T-helper 9 cell (primary cell): ENCODE measurements at places on chromosomes 11 and 22.

DNA sequence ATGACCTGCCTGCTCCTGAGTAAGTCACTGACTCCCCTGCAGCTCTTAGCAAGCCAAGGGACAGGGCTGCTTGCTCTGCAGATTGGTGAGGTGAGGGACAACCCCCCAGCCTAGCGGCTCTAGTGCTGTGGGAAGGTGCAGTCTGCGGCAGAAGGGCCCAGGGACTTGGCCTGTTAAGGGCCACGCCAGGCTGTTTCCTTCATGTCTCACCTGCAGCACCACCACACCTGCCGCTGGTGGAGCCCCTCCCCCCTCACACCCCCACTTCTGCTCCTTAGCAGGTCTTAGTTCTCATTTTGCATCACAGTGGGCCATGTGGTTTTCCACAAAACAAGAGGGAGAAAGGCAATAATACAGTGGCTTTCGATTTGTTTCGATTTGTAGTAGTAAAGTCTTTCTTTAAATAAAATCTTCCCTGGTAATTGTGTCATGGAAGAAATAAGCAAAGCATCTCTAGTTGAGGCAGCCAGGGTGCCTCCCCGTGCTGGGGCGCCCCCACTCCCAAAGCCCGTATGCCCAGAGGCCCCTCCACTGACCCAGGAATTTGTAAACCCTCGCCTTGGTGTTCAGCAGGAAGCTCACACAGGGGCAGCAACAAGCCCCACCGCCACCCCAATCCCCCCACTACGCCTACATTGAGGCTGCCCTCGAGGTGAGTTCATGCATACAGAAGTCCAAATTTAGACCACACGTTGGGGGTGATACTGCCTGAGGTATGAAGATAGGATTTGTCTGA lies 86.5 kb upstream of the CLDN5 start:
- no peak for DNase-seq

DNA sequence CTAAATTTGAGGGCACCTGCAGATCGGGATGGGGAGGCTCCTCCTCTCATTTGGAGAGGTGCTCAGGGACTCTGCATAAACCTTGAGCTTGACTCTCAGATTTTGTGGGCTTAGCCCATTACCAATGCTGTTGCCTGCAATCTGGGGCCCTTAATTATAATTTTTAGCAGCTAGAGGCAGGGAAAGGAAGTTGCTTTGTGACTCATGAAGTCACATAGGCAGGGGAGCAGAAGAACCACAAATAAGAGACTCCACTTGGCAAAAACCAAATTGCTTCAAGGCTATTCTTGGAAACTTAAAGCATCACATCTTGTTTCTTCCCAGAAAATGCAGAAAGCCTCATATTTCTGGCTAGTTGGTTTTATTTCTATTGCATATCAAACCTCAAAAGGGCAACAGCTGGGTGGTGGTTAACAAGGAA lies 46.9 kb downstream of the MICAL2 start:
- DNase-seq, result no peak

- DNase-seq, result no peak
These were observed 17.0 kb upstream of the MMP12 start for GRCh38 chr11:102891736-102892135.

- DNase-seq, result no peak
These were observed 21.7 kb downstream of the PTPN5 start for GRCh38 chr11:18769802-18770456.

DNA sequence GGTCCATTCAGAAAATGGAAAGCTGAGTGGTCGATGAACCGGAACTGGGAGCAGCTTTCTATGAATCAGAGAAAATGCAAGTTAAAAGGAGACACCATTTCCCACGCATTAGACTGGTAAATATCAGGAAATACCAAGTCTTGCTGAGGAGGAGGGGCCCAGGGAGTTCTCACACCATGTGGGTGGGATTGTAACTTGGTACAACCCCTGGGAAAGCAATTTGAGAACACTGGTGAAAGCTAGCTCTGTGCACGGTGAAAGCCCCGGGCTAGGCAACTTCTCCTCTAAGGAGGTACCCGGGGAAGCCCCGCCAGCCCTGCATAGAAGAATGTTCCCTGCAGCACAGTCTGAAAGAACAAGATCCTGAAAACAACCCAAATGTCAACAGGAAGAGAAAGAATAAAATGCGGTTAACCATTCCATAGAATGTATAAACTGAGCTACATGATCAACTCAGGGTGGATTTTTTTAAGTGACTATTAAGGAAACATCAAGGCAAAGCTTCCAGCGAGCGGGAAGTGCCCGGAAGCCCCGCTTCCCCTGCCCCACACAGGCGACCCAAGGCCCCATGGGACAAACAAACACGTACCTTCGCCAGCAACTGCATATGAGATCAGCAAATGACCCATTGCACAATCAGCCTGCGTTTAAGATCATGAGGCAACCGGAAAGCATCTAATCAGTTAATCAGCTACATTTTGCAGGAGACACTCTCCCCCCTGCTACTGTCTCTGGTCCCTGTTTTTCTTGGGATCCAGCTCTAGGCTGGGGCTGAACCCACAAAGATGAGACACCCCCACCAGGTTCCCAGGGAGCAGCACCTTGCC lies 11.3 kb downstream of the SHANK2 start:
- DNase-seq, result no peak

DNA sequence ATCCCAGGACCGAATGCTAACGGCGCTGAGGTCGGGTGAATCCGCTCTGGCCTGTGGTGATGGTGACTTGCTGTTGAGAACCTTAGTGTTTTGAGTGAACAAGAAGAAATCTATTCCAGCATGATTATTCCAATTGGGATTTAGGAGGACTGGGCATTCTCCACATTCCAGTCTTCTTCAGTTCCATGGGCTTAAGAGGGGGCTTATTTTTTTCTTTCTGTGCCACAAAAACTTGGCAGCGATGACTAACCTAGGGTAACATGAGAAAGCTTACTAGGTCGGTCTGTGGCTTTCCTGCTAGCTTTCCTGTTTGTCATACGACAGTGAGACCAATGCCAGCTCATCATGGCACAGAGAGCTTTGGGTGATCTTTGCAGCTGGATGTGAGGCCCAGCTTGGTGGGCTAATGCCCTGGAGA lies 62.9 kb upstream of the ATXN10 start:
- no peak for DNase-seq

DNA sequence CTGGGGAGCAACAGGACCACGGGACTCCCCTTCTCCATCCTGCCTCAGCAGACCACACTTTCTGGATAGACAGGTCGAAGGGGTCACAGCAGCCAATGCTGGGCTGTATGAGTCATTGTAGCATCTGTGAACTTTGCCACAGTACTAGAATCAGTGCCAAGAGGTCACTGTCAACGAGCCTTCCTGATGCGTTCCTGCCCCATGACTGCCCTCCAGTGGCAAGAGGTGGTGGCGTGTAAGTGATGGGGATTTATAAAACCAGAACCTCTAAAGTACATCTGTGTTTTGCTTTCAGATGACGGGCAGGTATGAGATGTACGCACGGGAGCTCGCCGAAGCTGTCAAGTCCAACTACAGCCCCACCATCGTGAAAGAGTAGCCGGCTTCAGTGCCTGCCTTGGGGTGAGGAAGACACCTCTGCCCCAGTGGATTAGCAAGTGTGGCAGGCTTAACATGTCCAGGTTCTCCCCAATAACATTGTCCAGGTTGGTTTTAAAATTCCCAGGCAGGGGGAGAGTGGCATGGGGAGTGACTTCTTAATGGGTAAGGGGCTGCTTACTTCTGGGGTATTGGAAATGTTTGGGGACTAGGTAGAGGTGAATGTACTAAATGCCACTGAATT lies 29.4 kb downstream of the GUCD1 start:
- DNase-seq, result peak; percentile 60

- no peak for DNase-seq
These were observed 397 bp downstream of the OR52N2 start for GRCh38 chr11:5809122-5809519.

DNA sequence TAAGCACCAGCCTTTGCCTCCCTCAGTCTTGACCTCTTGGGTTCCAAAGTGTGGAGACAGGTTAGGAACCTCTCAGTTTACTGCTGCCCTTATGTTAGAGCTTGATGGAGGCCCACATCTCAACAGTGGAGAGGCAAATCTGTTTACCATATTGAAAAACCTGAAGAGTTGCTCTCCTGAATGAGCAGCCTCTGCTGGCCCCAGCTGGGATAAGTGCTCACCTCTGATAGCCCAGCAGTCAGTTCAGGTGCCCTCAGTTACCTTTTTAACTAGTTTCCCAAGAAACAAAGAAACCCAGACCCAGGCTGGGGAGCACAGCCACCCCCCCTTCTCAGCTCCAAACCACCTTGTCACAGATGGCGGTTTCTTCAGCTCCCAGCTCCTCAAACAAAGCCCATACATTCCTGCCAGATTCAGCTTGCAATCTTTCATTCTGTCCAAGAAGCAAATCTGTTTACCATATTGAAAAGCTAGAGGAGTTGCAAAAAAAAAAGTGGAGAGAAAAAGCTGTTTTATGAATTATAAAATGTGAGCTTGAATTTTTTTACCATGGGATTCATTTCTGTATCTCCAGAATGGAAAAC lies 57.2 kb downstream of the PPFIBP2 start:
- no peak for DNase-seq

DNA sequence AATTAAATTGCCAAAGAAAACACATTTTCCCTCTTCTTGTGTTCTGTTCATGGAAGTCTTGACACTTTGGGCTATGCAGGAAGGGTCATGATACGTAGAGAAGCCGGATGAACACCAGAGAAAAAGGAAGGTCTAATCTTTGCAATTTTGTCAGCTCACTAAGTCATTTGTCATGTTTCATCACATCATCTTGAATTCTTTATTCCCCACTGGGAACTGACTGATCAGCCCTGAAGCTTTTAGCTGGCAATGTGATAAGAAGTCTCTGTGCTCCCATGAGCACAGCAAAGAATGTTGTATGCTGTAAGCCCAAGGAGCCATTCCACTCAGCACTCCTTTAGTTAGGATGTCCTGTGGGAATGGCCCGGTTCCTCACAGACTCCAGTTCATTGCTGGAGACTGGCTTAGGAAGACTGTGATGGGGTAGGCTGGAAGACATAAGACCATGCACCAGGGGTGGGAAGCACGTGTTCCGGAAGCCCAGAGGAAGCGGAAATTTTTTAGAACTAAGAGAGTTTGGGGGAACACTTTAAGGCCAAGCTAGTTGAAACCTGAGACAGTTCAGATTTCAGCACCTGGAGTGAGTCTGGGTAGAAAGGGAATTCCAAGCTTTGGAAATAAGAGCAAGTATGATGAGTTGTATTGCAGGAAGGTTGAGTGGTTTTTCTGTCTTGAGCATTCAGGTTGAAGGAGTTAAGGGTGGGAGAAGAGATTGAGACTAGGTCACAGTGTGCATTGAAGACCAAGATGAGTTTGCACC lies 306.7 kb upstream of the MTNR1B start:
- no peak for DNase-seq

- DNase-seq, result no peak
These were observed 29.7 kb upstream of the TMPRSS4 start for GRCh38 chr11:118046964-118047700.

DNA sequence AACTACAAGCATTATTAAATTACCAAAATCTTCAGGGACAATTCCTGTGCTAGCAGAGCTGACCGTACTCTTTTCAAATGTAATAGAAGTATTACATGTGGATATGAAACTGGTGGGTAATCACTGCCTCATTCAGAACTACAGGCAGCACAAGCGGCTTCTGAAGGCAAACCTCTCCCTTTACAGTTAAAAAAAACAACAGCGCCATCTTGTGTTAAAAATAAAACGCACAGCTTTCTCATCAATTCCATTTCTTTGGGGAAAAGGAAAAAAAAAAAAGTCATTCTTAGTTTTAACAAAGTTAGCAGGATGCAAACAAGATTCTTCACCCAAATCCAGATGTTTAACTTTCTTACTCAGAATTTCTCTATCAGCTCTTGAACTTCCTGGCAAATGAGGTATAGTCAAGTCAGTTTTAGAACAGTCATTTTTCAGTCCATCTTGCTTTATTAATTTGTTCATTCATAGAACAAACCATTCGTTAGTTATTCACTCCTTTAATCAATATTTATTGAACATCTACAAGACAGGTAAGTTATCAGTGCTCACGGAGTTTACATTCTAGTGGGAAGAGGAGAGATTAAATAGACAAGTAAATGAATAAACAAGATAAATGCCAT lies 331.8 kb upstream of the MPPED2 start:
- no peak for DNase-seq

- DNase-seq, result no peak
These were observed 131.0 kb downstream of the MORC2 start for GRCh38 chr22:30837531-30837930.

GRCh38 chr11:45079075-45079444 lies 67.4 kb upstream of the PRDM11 start:
- DNase-seq, result no peak

DNA sequence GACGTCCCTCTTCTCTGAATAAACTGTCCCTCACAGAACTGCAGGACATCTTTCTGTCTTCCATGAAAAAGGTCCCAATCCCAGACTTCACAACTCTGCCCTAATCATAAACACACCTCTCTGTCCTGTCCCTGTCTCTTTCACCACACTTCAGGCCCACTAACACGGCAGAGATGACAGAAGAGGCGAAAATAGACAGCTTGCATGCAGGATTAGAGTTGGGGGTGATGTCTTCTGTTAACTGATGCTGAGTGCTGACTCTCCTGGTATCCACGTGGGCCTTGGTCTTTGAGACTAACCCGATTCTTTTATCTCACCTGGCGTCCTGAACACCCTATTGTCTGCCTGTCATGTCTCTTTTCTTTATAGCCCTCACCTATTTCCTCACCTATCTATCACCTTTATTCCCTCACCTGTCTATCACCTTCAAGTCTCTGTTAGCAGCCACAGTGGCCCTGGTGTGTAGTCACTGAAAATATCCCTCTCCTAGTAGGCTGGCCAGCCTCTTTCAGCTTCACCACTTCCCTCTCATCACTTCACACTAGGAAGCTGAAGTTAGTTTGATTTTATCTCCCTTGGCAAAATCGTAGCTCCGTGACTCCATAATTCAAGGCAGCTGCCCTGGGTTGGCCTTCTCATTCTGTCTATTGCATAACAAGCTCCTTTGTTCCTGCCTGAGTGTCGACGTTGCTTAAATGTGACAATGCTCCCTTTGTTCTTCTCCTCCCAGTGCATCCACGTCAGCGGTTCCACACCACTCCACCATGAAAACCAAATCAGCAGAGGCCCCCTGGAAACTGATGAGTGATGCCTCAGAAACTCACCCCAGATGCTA lies 30.6 kb upstream of the DRD2 start:
- DNase-seq, result no peak

DNA sequence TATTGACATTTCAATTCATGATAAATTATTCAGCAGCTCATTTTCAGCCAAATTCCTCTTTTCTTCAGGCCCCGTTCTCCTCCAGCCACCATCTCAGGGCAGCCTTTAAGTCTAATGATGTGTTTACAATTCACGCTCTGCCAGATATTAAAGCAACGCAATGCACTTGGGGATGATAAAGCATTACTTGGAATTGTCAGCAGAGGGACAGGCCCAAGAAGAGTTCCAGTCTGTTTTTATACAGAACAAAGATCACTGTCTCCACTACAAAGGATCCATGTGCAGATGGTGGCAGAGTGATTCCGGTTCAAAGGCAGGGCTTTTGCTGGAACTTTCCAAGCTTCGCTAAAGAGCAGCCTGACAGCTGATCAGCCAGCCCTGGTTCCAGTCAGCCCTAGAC lies 13.6 kb upstream of the GALNT18 start:
- no peak for DNase-seq

DNA sequence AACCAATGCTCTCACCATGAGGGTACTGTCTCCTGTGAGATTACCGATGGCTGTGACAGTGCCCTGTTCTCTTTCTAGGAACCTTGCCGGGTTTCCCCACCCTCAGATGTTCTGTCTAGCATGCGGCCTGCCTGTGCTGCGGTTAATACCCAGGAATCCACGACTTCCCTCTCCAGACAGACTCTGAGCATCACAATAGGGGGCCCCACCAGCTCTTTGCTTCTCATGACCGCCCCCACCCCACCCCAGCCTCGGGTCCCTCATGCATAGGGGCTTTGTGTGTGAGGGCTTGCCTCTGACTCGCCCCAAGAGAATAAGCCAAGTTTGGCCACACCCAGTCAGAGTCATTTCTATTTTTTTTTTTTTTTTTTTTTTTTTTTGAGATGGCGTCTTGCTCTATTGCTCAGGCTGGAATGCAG lies 10.3 kb downstream of the PARVG start:
- no peak for DNase-seq
